ENCODE measurements at places on chromosomes 16 and 17.
A peak's percentile ranks its signal among the peaks of the same experiment; 100 is the strongest.

DNA sequence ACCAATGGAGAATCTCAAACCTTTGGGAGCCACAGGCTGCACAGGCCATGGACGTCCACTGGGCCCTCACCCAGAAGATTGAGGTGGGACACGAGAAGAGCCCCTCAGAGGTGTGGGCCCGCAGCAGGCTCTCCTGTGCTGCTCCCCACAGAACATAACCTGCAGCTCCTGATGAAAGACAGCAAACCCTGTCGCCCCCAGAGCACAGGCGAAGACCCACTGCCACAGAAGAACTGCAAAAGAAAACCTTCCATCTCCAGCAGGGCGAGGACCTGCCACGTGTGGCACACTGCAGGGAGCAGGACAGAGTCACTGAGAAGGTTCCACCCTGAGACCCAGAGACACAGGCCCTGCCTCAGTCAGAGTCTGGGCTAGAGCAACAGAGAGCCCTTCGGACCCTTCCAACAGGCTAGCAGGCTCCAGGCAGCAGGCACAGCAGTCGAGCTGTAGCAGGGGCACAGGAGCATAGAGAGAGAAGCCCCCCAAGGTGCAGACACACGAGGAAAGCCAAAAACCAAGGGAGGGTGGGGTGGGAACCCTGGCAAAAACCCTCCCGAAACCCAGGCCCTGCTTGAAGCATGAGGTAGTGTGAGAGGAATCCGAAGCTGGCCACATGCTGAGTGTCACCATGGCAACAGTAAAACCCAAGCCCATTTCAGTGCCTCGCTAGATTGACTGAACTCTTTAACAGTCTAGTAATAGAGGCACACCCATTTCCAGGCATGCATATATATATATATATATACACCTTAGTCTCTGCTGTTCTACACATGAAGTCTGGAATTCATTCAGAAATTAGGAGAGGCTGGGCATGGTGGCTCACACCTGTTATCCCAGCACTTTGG, 60.0 kb upstream of the CHMP6 start:
- peak; percentile 63 for DNase-seq

DNA sequence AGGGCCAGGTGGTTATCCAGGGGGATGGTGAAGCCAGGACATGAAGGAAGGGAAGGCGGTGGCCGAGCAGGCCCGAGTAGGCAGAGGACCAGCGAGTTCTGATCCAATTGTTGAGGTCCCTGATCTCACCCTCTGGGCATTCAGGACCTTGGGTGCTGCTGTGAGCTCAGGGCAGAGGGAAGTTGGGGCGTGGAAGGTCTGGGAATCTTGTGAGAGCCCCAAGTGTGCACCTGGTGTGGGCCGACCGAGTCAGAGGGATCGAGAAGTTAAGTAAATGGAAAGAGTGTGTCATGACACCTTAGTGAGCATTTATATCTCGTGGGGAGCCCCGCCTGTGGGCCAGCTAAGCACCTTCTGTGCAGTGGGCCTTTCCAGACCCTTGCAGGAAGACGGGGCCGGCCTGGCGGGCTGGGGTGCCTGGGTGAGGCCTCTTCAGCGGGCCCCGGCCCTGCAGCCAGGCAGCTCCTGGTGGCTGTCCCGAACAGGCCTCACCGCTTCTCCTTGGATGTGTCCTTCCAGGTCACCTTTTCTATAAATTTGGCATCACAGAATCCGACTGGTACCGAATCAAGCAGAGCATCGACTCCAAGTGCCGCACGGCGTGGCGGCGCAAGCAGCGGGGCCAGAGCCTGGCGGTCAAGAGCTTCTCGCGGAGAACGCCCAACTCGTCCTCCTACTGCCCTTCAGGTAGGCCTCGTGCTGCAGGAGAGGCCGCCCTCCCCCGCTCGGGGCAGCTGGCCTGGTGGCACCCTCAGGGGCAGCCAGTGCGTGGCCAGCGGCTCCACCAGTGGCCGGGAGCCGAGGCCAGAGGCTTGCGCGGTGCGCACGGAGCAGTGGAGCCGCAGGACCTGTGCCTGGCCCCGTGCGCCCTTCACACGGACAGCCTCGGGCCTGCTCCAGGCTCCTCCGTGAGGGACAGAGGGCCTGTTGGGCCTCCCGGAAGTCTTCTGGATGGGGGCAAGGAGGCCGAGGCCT, 76.0 kb downstream of the BANP start:
- DNase-seq: no peak

DNA sequence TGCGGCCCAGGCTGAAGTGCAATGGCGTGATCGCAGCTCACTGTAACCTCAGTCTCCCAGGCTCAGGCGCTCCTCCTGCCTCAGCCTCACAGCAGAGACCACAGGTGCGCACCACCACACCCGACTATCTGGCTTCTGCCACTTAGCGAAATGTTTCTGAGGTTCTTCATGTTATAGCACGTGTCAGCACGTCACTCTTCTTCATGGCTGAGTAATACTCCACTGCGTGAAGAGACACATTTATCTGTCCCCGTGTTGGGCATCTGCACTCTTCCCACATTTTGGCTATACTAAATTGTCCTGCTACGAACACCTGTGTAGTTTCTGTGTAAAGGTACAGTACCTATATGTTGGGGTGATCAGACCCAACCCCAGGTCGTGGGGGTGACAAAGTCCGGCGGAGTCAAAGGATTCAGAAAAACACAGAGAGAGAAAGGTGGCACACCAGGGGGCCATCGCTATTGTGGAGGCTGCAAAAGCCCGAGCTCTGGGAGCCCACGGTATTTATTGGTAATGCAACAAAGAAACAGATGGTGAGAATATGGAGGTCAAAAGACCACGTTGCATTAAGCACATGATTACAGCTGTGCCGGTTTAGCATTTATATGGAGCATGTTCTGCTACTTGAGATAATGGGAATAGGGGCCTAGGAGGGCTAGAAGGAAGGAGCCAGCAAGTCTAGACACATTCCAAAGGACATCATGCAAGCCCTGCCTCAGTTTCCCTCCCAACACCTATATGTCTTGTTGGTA, 851 bp upstream of the DPEP1 start:
- DNase-seq: no peak

GRCh38 chr16:76201385-76201784, 75.8 kb upstream of the CNTNAP4 start:
- DNase-seq: no peak
